ENCODE measurements at places on chromosomes 5 and 9. TPM values are rescaled to one million over a fixed set of nuclear protein-coding genes. Genes with fewer than 3 reads are reported as not detected.

DNA sequence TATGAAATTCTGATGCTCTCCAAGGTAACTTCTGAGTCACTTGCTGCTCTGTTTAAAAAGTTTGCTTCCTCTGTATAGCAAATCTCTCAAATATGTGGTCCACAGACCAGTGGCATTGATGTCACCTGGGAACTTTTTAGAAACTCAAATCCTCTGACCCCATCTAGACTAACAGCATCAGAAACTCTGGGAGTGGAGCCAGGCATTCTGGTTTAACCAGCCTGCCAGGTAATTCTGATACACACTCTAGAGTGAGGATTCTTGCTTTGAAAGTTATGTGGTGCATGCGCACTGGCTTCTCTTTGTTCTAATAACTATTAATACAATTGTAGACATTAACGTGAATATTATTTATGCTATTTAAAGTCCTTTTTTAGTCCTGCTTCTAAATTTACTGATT is 298.1 kb downstream of the SLF1 start:
- no peaks in the 10 kb centered on the region for H3K4me1 ChIP-seq
- no peaks in the 10 kb centered on the region for H3K36me3 ChIP-seq
- H3K4me3 ChIP-seq, result no peak overlapping the region
- no peaks in the 10 kb centered on the region for H3K27me3 ChIP-seq

- H3K4me1 ChIP-seq, result peaks cover 21% of the 10 kb centered on the region
- H3K27me3 ChIP-seq, result no peaks in the 10 kb centered on the region
- H3K4me3 ChIP-seq, result no peak overlapping the region
- no peak overlapping the region for H3K27ac ChIP-seq
These were observed 12.3 kb downstream of the FNBP1 start for GRCh38 chr9:130030651-130031127.

DNA sequence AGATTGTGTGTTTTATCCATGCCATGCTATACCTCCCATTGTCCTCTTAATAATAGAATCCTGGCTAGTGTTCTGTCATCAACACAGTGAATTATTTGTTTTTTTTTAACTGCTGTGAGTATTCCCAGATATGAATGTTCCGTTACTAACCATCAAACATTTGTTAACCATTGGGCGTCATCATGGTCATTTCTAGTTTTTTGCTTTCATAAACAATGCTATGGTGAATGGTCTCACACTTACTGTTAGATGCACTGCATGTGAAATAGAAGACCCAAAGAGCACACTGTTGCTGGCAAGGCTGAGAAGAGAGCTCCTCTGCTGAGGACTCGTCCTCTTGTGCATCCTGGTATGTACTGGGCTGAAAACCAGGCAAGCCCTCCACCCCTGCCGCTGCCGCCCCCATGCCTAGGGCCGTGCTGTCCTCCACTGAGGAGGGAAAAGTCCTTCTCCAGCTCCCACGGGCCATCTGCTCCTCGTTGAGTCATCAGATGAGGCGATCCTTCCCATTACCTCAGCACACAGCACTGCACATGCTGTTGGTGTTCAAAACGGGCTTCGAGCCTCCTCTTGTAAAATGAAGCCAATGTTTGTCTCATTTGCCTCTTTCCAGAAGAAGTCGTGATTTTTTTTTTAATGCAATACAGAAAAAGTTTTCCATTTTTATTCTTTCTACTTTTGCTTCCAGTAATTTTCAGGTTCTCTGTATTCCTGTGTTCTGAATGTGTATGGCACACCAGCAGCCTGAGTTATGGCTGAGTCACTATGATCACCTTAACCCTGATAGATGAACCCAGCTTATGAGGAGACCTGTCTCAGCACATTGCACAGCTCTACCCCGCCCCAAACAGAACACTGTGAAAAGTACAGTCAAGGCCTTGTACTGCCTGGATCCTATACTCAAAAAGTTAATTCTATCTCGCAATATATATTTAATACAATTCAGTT is 219.0 kb downstream of the AOPEP start:
- no peak overlapping the region for H3K4me3 ChIP-seq
- peaks cover 2% of the 10 kb centered on the region for H3K4me1 ChIP-seq
- H3K36me3 ChIP-seq, result no peaks in the 10 kb centered on the region
- no peaks in the 10 kb centered on the region for H3K27me3 ChIP-seq
- H3K27ac ChIP-seq, result peak overlapping the region; percentile 50

The ISOC1 gene
- 72.7 TPM for total RNA-seq

The CKMT2 gene
- 2,095 TPM for total RNA-seq

The SHLD3 gene
- 1.6 TPM for total RNA-seq

The DMRT3 gene
- total RNA-seq, result not detected

GRCh38 chr5:471750-472058 is 28.7 kb downstream of the EXOC3 start:
- H3K36me3 ChIP-seq, result no peaks in the 10 kb centered on the region
- peak overlapping the region; percentile 99 for H3K4me3 ChIP-seq
- H3K4me1 ChIP-seq, result peaks cover 16% of the 10 kb centered on the region
- peak overlapping the region; percentile 85 for H3K27ac ChIP-seq

DNA sequence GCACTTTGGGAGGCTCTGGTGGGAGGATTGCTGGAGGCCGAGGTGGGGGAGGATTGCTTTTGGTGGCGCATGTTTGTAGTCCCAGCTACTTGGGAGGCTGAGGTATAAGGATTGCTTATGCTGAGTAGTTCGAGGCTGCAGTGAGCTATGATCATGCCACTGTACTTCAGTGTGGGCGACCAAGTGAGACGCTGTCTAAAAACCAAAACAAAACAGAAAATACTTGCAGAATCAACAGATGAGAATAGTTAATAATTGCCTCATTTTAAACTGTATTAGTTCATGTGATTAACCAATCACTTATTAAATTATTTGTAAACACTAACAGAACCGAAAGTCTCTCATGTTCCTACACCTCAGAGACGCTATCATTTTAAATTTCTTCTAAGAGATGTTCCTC is 118.1 kb downstream of the CCDC171 start:
- no peak overlapping the region for H3K27ac ChIP-seq
- no peak overlapping the region for H3K4me3 ChIP-seq
- DNase-seq, result no peak
- H3K36me3 ChIP-seq, result peaks cover 5% of the 10 kb centered on the region
- no peaks in the 10 kb centered on the region for H3K27me3 ChIP-seq

GRCh38 chr9:128153947-128154695 is 4.9 kb downstream of the LCN2 start:
- H3K36me3 ChIP-seq, result no peaks in the 10 kb centered on the region
- peaks cover 4% of the 10 kb centered on the region for H3K4me1 ChIP-seq
- H3K27me3 ChIP-seq, result no peaks in the 10 kb centered on the region
- no peak overlapping the region for H3K4me3 ChIP-seq

The SLC27A6 gene
- 22.3 TPM for total RNA-seq

DNA sequence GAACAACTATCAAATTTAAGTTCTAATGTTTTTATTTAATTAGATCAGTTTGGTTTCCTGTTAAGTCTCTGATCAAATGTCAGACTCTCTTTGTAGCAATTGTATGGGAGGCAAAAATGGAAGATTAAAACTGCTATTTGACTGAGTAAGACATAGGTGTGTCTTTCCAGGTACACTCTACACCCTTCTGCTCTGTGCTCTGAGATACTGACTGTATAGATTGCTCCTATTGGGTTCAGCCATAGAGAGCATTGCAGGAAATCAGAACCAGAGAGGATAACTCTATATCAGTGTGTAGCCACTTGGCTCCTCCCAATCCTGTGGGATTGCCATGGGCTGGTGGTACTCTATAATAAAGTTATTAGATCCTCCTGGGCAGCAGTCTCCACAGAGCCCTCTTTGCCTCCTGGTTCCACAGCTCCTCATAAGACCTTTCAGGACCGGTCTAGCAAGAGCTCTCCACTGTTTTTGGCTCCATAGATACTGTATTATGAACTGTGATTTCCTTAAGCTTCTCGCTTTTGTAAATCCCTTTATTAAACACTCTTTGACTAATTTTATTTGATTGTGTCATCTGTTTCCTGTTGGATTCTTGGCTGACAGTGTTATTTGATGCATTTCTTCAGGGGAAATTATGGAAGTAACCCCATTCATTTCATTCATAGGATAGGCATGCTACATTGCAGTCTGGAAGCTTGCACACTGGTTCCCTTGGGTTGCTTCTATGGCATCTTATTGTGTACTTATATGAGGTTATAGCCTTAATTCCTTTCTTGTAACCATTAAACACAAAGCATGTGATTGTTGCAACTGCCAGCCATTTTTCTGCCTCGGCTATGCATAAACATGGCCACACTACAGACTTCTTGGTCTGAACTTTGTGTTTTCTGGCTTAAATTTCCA is 115.6 kb downstream of the VCAN start:
- no peak for DNase-seq
- no peaks in the 10 kb centered on the region for H3K36me3 ChIP-seq
- H3K27ac ChIP-seq, result no peak overlapping the region
- no peak overlapping the region for H3K4me3 ChIP-seq
- no peaks in the 10 kb centered on the region for H3K4me1 ChIP-seq

DNA sequence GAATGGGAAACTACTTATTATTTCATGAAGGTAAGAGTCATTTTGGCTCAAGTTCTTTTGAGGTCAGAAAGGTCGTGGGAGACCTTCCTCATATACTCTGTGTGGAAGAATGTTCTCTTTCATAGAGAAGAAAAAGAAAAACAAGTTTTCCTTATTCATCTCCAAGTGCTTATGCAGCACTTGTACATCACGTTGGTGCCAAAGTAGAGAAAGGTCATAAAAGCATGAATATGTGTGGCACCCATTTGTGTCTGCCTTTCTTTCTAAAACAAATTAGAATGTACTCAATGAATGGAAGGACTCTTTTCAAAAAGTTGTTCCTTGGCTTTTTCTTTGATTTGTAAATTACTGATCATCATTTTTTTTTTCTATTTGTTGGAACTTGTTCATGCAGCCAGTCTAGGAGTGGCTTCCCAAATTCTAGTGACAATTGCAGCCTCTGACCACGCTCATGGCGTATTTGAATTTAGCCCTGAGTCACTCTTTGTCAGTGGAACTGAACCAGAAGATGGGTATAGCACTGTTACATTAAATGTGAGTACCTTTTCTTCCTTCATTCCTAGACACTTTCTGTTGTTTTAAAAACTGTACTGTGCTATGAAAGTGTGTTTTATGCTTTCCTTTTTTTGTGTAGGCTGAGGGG is 122.4 kb downstream of the ADGRV1 start:
- no peaks in the 10 kb centered on the region for H3K27me3 ChIP-seq

The MBLAC2 gene
- total RNA-seq, result 5.3 TPM

GRCh38 chr9:73536403-73536802 is 384.7 kb downstream of the ANXA1 start:
- H3K27me3 ChIP-seq, result no peaks in the 10 kb centered on the region
- H3K4me3 ChIP-seq, result no peak overlapping the region
- H3K27ac ChIP-seq, result no peak overlapping the region
- no peaks in the 10 kb centered on the region for H3K36me3 ChIP-seq

GRCh38 chr9:3074247-3074646 is 230.4 kb upstream of the PUM3 start:
- DNase-seq, result no peak
- no peaks in the 10 kb centered on the region for H3K4me1 ChIP-seq
- no peaks in the 10 kb centered on the region for H3K36me3 ChIP-seq
- H3K27ac ChIP-seq, result no peak overlapping the region
- no peaks in the 10 kb centered on the region for H3K27me3 ChIP-seq
- no peak overlapping the region for H3K4me3 ChIP-seq

The IRX2 gene
- total RNA-seq, result 0.56 TPM

The TMEM174 gene
- total RNA-seq, result not detected

The GABBR2 gene
- total RNA-seq, result 0.58 TPM

DNA sequence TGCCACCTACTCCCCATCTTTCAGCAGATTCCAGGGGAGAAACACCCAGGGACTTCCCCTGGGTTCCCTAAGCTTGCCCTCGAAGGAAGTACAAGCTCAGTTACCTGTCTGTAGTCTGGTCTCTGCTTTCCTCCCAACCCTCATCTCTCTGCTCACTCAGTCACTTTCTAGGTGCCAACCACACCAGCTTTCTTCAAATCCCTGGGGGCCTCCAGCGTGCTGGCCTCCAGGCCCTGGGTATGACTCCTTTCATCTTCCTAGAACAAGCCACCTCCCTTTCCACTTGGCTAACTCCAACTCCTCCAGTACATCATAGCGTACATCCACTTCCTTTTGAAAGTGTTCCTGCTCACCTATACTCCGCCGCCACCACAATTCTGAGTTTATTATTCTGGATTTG is 222.6 kb downstream of the SNX18 start:
- no peak for DNase-seq
- H3K4me3 ChIP-seq, result no peak overlapping the region
- no peaks in the 10 kb centered on the region for H3K27me3 ChIP-seq
- no peaks in the 10 kb centered on the region for H3K36me3 ChIP-seq
- peaks cover 3% of the 10 kb centered on the region for H3K4me1 ChIP-seq

DNA sequence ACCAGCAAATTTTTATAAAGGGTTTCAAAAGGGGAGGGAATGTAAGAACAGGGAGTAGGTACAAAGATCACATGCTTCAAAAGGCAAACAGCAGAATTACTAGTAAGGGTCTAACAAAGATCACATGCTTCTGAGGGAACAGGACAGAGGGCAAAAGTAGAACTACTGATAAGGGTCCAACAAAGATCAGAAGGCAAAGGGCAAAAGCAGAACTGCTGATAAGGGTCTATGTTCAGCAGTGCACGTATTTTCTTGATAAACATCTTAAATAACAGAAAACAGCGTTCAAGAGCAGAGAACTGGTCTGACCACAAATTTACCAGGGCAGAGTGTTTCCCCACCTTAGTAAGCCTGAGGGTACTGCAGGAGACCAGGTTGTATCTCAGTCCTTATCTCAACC is 469.5 kb upstream of the PIK3R1 start:
- no peak overlapping the region for H3K27ac ChIP-seq
- H3K36me3 ChIP-seq, result no peaks in the 10 kb centered on the region
- no peak overlapping the region for H3K4me3 ChIP-seq
- H3K4me1 ChIP-seq, result no peaks in the 10 kb centered on the region
- DNase-seq, result no peak

- no peaks in the 10 kb centered on the region for H3K4me1 ChIP-seq
- DNase-seq, result no peak
- no peaks in the 10 kb centered on the region for H3K27me3 ChIP-seq
- H3K4me3 ChIP-seq, result no peak overlapping the region
These were observed 162.7 kb upstream of the NFIL3 start for GRCh38 chr9:91586282-91586681.

DNA sequence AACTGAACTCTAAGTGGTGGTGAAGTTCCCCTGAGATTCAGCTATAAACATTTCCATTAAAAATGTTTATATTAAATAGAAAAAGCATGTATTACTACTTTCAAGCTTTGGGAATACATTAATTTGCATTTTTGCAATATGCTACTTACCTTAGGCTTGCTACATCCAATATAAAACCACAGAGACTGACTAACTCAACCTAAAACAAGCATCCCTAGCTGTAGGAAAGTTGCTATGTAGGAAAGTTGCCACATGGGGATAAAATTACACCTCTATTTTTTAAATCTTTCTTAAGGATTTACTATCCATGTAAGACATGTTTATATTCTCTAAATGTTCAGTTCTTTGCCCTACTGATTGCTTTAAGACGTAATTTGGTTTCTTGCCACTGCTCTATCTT is 12.8 kb downstream of the SCAMP1 start:
- peaks cover 25% of the 10 kb centered on the region for H3K4me1 ChIP-seq
- H3K27me3 ChIP-seq, result no peaks in the 10 kb centered on the region
